ENCODE measurements at places on chromosomes 1 and 21. TPM values are rescaled to one million over a fixed set of nuclear protein-coding genes. Genes with fewer than 3 reads are reported as not detected.

CTSK gene
- total RNA-seq: 6.7 TPM

OR10Z1 gene
- total RNA-seq: not detected

SPRR2D gene
- total RNA-seq: not detected

LACTBL1 gene
- total RNA-seq: not detected

RNU1-4 gene
- total RNA-seq: 1,319 TPM

FCRL6 gene
- not detected for total RNA-seq

DNM3 gene
- total RNA-seq: 3.6 TPM

FCRL1 gene
- not detected for total RNA-seq

PRAMEF18 gene
- total RNA-seq: not detected

OLFML3 gene
- total RNA-seq: 3.4 TPM

PDE4DIP gene
- 19.7 TPM for total RNA-seq

CFH gene
- total RNA-seq: 19.3 TPM

- no peaks in the 10 kb centered on the region for H3K4me1 ChIP-seq
- H3K27ac ChIP-seq: no peak overlapping the region
- DNase-seq: no peak
These were observed 156.0 kb upstream of the TIAM1 start for GRCh38 chr21:31500071-31500470.

- no peaks in the 10 kb centered on the region for H3K4me1 ChIP-seq
- DNase-seq: no peak
- no peaks in the 10 kb centered on the region for H3K27me3 ChIP-seq
- no peak overlapping the region for H3K27ac ChIP-seq
- no peaks in the 10 kb centered on the region for H3K36me3 ChIP-seq
These were observed 596.3 kb downstream of the LTN1 start for GRCh38 chr21:28396421-28396820.

- no peaks in the 10 kb centered on the region for H3K36me3 ChIP-seq
- no peak for DNase-seq
- no peaks in the 10 kb centered on the region for H3K27me3 ChIP-seq
- H3K27ac ChIP-seq: no peak overlapping the region
- no peaks in the 10 kb centered on the region for H3K4me1 ChIP-seq
- no peak overlapping the region for H3K4me3 ChIP-seq
These were observed 133.4 kb downstream of the GREM2 start for GRCh38 chr1:240478536-240478935.

GRCh38 chr1:27122652-27123051 is 32.3 kb downstream of the SLC9A1 start:
- H3K27ac ChIP-seq: peak overlapping the region; percentile 14
- H3K4me1 ChIP-seq: peaks cover 22% of the 10 kb centered on the region
- no peak overlapping the region for H3K4me3 ChIP-seq
- H3K27me3 ChIP-seq: no peaks in the 10 kb centered on the region
- no peaks in the 10 kb centered on the region for H3K36me3 ChIP-seq

DNA sequence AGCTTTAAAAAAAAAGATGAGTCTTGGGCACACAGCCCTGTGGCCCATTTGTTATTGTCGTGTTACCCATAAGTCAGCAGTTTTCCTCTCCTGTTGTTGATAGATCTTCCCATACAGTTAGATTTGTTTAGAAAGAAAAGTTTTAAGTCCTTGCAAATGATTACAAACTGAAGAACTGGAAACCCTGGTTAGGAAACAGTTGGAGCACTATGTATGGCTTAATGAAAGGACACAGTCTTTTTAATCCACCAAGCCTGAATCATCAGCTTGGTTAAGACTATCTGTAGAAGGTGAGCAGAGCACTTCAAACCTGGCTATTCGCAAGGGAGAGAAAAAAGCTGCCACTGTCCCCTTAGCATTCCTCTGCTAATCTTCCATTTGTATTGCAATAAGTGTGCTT is 241.0 kb downstream of the DISC1 start:
- no peak overlapping the region for H3K4me3 ChIP-seq
- H3K27me3 ChIP-seq: no peaks in the 10 kb centered on the region
- no peak overlapping the region for H3K27ac ChIP-seq
- no peak for DNase-seq
- H3K36me3 ChIP-seq: no peaks in the 10 kb centered on the region

DNA sequence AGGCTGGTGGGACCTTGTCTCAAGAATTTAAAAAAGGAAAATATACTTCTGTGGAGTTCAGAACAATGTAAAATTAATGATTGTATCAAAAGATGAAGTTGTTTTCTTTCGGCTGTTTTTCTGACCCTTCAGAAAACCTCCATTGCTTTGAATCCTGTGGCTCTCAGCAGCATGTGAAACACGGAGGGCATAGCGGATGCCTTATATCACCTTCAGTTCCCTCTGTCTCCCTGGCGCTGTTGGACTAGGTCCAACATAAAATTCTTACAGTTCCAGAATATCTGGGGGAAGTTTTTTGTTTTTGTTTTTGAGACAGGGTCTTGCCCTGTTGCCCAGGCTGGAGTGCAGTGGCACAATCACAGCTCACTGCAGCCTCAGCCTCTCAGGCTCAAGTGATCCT is 7.4 kb downstream of the ZBTB8A start:
- no peaks in the 10 kb centered on the region for H3K27me3 ChIP-seq
- H3K4me3 ChIP-seq: no peak overlapping the region

DNA sequence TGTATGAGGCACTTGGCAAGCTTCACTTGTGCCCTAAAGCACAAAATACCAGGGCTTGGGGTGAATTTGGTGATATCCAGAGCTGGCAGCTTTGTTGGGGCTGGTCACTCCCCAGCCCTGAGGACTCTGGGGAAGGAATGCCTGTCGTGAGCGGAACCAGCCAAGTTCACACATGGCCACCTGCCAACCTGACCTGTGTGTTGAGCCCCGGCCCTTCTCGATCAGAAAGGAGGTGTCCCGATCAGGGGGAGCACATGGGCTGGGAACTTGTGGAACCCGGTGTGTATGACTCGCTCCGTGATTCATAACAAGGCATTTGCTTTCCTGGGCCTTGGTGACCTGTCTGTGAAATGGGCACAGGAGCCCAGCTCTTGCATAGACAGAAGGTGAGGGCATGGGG is 43.1 kb downstream of the AGPAT3 start:
- H3K27ac ChIP-seq: no peak overlapping the region
- peaks cover 2% of the 10 kb centered on the region for H3K4me1 ChIP-seq
- no peaks in the 10 kb centered on the region for H3K27me3 ChIP-seq
- peaks cover 2% of the 10 kb centered on the region for H3K36me3 ChIP-seq

- DNase-seq: no peak
- no peaks in the 10 kb centered on the region for H3K27me3 ChIP-seq
- no peak overlapping the region for H3K4me3 ChIP-seq
- H3K27ac ChIP-seq: no peak overlapping the region
- no peaks in the 10 kb centered on the region for H3K4me1 ChIP-seq
- no peaks in the 10 kb centered on the region for H3K36me3 ChIP-seq
These were observed 6.7 kb upstream of the WASF2 start for GRCh38 chr1:27496604-27497155.

DNA sequence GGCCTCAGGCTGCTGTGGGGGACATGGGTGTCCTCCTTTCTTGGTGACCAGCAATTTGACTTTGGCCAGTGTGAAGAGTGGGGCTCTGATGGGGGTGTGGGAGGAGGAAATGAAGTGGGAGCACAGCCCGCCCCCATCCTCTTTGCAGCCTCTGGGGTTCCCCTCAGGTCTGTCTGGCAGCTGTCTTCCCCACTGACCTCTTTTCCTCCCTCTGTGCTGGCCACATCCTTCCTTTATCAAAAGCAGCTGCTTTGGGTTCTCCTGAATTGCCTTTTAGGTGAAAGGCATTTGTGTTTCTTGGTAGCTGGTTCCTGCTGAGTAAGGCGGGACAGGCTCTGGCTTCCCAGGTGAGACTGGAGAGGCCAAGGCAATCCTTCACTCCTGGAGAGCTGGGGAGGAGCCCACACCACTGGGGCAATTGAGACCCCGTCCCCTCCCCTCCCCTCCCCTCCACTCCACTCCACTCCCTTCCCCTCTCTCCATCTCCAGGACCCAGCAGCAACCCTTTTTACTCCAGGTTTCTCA is 24.9 kb downstream of the PCAT6 start:
- DNase-seq: no peak
- peaks cover 12% of the 10 kb centered on the region for H3K27me3 ChIP-seq
- H3K36me3 ChIP-seq: no peaks in the 10 kb centered on the region
- no peaks in the 10 kb centered on the region for H3K4me1 ChIP-seq

DNA sequence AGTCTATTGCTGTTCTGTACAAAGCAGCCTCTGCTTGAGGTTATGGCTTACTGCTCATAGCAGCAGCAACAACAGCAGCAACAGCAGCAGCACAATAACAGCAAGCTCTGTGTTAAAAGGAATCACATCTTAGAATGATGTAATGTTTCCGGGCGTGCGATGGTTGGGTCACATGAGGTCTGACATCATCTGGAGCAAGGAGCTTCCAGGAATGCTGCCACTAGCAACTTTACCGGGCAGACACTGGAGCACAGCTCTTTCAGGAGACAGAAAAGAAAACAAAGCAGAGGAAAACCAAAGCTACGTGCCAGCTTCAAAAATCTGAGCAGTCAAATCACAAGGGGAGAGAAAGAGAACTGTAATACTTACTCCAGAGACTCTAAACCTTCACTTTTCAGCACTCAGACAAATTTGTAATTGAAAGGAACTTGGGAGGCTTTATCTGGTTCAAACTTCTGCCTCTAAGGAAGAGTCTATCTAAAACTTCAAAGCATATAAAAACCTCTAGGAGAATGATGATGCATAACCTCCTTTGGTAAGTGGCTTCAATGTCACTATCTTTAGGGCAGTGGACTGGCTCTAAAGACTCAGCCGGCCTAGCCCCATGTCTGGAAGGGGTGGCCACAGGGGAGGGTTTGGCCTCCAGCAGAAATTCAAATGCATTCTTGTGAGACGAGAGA is 28.3 kb upstream of the RAB3GAP2 start:
- no peak overlapping the region for H3K4me3 ChIP-seq
- H3K27ac ChIP-seq: peak overlapping the region; percentile 82
- peak; percentile 95 for DNase-seq
- peaks cover 12% of the 10 kb centered on the region for H3K4me1 ChIP-seq
- peaks cover 3% of the 10 kb centered on the region for H3K27me3 ChIP-seq
- H3K36me3 ChIP-seq: no peaks in the 10 kb centered on the region

DNA sequence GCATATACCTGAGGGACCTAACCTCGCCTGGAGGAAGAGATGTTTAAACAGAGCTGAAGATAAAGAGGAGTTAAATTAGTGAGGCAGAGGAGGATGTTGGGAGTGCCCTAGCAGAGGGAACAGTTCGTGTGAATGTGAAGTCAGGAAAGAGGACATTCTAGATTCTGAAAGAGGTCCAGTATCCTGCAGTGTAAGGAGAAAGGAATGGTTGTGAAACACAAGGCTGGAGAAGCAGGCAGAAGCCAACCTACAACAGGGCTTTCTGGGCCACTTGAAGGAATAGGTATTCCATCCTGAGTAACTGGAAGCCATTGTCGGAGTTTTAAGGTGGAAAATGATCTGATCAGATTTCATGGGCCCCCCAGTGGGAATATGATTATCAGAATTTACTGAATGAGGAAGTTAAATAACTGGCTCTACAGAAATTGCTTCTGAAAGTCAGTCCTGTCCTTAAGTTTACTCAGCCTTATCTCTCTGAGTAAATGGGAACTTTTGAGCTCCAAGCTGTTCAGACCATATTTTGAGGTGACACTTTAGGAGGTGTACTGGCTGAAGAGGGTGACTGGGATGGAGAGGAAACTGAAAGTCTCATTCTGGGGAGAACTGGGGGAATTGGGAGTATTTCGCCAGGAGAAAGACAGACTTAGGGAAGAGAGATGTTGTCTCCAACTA is 24.4 kb upstream of the FAAH start:
- no peaks in the 10 kb centered on the region for H3K27me3 ChIP-seq
- H3K4me1 ChIP-seq: no peaks in the 10 kb centered on the region
- no peak overlapping the region for H3K4me3 ChIP-seq

DNA sequence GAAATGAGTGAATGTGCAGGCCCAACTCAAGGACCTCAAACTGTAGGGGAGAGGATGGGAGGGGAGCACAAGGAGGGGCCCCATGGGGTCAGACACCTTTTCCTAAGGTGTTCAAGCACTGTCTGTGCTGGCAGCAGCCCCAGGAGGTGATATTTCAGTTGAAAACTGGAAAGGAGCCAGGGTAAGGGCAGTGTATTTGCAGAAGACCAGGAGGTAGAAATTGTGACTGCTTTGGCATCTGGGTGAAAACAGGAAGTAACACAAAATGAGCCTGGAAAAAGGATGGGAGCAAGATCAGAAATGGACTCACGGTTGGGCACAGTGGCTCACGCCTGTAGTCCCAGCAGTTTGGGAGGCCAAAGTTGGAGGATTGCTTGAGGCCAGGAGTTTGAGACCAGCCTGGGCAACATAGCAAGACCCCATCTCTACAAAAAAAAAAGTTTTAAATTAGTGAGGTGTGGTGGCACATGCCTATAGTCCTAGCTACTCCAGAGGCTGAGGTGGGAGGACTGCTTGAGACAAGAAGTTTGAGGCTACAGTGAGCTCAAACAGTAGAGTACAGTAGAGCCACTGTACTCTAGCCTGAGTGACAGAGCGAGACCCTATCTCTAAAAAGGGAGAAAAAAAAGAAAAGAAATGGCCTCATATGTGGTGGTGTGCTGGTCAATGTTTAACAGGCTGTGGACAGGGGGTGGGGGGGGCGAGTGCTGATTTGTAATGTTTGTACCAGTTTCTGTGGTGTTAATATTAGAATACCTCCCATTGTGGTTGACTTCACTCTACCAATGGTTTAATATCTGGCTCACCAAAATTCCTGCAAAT is 76.2 kb upstream of the ANGPTL1 start:
- H3K36me3 ChIP-seq: no peaks in the 10 kb centered on the region
- no peak overlapping the region for H3K27ac ChIP-seq
- H3K27me3 ChIP-seq: peaks cover 7% of the 10 kb centered on the region
- no peak overlapping the region for H3K4me3 ChIP-seq

GRCh38 chr1:12196641-12197482 is 30.1 kb downstream of the TNFRSF1B start:
- H3K27me3 ChIP-seq: no peaks in the 10 kb centered on the region
- no peak overlapping the region for H3K27ac ChIP-seq
- no peak overlapping the region for H3K4me3 ChIP-seq
- H3K4me1 ChIP-seq: no peaks in the 10 kb centered on the region
- peaks cover 4% of the 10 kb centered on the region for H3K36me3 ChIP-seq

GRCh38 chr1:199913318-199913717 is 114.2 kb upstream of the NR5A2 start:
- H3K4me3 ChIP-seq: no peak overlapping the region
- no peak for DNase-seq
- H3K36me3 ChIP-seq: no peaks in the 10 kb centered on the region

- H3K4me3 ChIP-seq: no peak overlapping the region
- no peaks in the 10 kb centered on the region for H3K27me3 ChIP-seq
- H3K4me1 ChIP-seq: no peaks in the 10 kb centered on the region
- no peaks in the 10 kb centered on the region for H3K36me3 ChIP-seq
- no peak overlapping the region for H3K27ac ChIP-seq
- DNase-seq: no peak
These were observed 28.1 kb upstream of the ZYG11A start for GRCh38 chr1:52814465-52814864.

DNA sequence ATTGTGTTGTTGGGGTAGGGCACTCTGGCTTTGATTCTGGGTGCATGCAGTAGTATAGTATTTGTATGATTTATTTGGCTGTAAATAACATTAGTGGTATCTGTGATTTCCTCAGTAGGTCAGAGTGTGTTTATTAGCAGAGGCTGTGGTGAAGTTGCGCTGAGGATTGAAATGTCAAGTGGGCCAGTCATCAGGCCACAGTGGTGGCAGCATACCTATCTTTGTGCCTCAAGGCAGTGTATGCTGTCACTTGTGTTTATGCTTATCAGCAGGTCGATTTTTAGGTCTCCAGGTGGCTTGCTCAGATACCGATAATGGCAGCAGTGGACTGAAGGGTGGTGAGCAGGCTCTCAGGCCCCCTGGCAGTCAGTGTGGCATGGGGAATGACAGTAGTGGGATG is 11.3 kb downstream of the LY9 start:
- H3K4me3 ChIP-seq: no peak overlapping the region
- H3K4me1 ChIP-seq: no peaks in the 10 kb centered on the region
- DNase-seq: no peak
- no peaks in the 10 kb centered on the region for H3K27me3 ChIP-seq
